DMS 273 treated with DMSO at 0.1 percent for 48 hours (cell line): ENCODE measurements at places on chromosomes 13 and 19.

GRCh38 chr19:14168993-14169392 lies 32.6 kb upstream of the ASF1B start:
- no peak for DNase-seq

DNA sequence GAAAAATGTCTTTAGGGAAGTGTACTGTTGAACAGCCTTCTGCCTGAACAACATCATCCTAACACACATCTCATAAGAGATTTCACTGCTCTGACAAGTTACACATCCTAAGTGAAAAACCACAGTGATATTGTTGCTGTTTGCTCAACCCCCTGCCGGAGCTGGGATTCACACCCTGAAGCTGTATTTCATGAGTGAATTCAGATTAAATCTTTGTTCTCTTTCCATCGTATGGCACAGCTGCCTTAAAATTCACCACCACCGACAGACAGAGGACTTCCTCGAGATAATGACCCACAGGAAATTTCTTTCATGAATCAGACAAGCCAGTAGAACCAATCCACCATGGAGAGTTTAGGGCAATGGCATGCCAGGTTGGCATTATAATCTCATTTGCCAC lies 280.8 kb downstream of the DCT start:
- no peak for DNase-seq

GRCh38 chr13:97257800-97258799 lies 36.0 kb downstream of the MBNL2 start:
- no peak for DNase-seq

DNA sequence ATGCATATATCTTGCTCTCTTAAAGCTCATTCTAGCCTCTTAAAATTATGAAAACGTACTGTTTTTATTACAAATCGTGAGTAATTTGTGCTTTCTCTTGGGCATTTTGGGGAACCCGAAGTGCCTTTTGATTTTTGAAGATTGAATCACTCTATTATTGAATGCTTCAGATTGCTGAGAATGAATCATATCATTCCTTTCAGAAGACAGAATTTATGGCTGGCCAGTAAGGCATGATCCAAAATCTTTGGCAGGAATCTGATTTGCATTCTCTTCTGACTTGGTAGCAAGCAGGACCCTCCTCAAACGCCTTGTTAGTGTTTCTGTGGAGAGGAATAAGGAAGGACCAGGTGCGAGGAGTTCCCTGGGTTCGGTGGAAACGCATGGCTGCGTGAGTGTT lies 49.5 kb downstream of the STARD13 start:
- DNase-seq: no peak

GRCh38 chr13:31172535-31172934 lies 10.8 kb upstream of the HSPH1 start:
- DNase-seq: no peak

GRCh38 chr13:105848494-105848893 lies 687.0 kb downstream of the EFNB2 start:
- no peak for DNase-seq

DNA sequence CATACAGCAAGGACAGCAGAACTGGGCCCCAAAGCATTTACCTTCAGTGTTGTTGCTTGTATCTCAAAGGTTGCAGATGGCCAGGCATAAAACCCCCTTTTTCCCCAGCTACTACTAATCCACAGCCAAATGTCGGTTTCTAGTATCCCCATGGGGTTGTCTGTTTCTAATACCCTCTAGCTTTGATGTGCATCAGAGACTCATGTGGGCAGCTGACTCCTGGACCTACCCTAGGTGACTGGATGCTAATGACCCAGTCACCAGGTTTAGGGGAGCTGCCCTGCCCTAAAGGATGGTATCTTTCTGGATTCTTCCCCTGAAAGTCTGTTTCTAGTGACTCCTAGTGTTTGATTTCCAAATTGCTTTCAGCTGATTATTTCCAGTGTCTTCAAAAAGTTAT lies 23.9 kb downstream of the TJP3 start:
- DNase-seq: no peak

GRCh38 chr19:17863520-17864182 lies 3.9 kb downstream of the RPL18A start:
- no peak for DNase-seq

GRCh38 chr19:56740501-56740900 lies 68.9 kb upstream of the ZNF835 start:
- DNase-seq: no peak

- DNase-seq: no peak
Observed at GRCh38 chr19:13807421-13808021, 12.3 kb downstream of the ZSWIM4 start.

DNA sequence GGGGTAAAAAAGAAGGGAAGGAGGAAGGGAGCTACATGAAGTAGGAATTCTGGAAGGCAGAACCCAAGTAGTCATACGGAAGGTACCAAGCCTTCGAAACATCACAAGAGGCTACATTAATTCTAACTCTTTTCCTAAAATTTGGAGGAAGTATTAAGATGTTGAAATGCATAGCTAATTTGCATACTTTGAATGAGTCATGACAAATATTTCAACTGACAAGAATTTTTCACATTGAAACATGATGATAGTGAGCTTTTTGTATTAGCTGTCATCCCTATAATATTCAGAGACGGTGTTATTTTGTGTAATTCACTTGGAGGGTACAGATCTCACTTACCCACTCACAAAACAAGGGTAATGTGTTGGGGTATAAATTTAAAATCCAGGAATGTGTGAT lies 9.1 kb upstream of the ACOD1 start:
- no peak for DNase-seq

DNA sequence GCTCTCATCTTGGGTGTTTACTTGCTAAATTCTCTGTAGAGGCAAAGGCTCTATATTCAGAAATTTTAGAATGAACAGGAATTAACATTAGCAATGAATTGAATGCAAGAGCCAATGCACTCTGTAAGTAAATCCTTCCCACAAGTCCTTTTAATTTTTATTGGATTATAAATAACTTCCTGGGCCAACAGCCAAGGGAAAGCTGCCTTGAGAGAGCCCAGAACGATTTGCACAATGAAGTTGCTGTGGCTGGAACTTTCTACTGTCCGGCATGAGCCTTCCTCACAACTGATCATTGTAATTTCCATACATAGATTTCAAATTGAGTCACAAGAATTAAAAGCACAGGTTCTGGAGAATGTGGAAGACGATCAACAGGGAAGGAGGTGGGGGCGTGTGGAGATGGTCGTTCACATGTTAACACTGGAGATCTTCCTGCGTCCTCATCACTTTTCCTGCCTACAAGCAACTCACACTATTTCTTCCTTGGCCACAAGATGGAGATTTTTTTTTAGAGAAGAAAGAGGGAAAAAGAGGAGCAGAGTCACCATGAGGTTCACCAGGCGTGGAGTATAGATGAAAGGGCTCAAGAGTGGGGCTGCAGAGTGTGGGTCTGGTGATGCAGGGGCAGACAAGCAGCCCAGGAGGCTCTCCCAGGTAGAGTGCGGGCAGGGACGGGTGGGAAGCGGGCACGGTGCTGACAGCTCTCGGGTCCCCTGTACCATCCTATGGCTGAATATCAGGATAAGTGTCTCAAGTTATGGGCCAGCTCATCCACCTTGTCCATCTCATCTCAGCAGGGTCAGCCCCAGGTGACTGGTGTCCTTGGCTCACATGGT lies 110.7 kb downstream of the SOX1 start:
- DNase-seq: no peak

DNA sequence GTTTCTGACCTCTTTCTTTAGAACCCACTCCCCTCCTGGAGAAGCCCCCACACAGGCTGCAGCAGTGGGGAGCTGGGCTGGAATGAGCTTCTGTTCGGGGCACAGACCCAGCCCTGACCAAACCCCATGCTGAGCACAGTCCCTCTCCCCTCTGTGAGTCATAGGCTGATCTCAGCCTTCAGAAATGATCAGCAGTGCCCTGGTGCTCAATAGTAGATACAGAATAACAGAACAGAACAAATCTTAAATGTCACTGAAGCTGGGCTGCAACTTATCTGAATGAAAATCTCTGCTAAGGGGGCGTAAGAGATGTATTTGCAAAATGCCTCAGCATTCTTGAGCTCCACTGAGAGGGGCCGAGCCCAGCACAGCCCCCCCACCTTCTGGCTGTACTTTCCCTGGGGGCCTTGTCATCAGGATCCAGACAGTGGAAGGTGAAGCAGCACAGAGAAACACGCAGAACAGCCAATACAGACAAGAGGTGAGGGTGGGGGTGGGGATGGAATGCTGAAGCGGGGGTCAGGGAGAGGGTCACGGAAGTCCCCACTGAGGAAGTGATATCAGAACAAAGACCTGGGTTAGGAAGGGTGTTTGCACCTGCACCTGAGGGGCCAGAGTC lies 9.9 kb downstream of the ZNF665 start:
- no peak for DNase-seq

GRCh38 chr13:101231751-101232428 lies 184.4 kb downstream of the NALCN start:
- DNase-seq: no peak

GRCh38 chr13:69921156-69921555 lies 186.5 kb upstream of the ATXN8OS start:
- DNase-seq: no peak

- DNase-seq: no peak
Observed at GRCh38 chr19:42290523-42291434, 11.2 kb upstream of the PRR19 start.

GRCh38 chr13:99407906-99408702 lies 93.2 kb upstream of the TM9SF2 start:
- no peak for DNase-seq

DNA sequence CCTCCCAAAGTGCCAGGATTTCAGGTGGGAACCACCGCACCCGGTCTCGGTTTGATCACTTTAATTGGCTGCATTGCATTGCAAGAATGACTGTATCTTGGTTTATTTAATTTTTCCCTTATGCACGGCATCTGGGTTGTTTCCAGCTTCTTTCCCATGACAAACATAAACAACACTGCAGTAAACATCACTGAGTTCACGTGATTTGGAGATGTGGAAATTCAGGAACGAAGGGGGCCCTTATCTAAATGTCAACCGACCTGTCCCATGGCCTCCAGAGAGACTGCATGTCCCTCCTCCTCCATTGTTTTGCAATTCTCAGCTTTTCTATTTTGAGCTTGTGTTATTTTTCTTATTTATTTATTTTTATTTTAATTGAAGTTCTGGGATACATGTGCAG lies 14.4 kb upstream of the SULT2B1 start:
- no peak for DNase-seq

DNA sequence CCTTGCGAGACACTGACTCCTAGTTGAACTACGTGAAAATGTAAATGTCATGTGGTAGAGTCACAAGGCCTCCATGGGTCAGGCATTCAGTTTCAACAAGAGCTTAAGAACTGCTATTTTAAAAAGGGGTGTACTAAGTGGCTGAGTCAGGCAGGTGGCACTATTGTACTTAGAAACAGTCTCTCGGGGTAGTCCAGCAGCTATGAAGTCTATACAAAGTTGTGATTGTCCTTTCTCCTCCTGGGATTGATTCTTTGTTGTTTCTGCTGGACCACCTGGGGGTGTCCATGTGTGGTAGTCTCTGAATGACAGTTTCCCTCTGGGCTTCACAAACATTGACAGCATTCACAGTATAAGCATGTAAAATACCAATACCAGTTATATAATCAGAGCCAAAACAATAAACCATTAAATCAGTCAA lies 33.0 kb downstream of the UGGT2 start:
- DNase-seq: peak; percentile 18

DNA sequence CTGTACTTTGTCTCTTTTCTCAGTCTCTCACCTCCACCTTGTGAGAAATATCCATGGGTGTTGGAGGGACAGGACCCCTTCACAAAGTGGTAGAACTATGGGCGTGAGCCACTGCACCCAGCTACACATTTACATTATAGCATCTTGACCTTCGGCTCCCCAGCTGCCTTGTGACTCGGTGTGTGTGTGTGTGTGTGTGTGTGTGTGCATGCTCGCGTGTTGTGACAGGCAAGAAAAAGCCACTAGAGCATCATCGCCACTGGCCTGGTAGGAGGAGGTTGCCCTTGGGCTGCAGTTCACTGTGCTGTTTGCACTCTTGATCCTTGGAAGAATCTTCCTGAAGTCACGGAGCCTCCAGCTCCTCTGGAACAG lies 13.7 kb upstream of the ZNF888 start:
- DNase-seq: no peak

DNA sequence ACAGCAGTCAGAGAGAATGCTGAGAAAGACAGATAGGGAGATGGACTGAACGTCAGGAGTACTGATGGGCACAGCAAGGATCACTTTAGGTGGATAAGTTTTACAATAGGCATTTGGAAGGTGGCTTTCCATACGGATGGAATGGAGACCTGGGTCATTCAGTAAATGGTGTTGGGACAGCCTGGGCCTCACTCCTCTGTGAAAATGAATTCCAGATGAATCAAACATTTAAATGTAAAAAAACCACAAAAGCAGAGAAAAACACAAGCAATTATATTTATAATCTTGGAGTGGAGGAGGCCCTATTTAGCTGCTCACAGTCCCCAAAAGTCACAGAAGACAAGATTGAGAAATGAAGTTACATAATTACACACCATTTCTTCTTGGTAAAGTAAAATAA lies 4.7 kb downstream of the IL17D start:
- DNase-seq: no peak

DNA sequence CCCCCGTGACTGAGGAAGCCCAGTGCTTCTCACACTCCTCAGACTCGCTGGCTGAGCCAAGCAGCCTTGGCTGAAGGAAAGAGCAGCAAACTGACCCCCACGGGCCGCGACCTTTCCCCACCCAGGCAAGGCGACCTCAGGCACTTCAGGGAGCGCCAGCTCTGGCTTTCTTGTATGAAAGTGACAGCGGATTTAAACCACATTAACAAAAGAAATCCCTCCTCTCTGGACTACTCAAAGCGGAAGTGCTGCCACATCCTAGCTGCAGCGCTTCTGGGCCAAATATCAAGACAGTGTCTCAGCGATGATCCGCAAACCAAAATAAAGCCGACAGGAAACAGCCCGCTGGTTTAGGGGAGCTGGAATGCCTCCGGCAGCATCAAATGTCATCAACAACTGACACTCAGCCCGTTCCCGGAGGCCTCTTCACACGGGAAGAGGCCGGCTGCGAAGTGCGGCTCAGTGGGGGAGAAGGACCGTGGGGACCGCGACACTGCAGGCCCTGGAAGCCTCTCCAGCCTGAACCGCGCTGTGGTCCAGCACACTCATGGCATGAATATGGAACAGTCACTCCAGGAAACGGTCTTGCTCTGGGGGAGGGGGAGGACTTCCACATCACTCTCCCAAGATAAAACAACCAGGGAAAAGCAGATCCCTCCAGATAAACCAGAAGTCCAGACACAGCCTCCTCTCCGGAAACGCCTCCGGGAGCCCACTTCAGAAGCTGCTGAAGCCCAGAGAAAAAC lies 1.4 kb downstream of the RASA3 start:
- DNase-seq: no peak

DNA sequence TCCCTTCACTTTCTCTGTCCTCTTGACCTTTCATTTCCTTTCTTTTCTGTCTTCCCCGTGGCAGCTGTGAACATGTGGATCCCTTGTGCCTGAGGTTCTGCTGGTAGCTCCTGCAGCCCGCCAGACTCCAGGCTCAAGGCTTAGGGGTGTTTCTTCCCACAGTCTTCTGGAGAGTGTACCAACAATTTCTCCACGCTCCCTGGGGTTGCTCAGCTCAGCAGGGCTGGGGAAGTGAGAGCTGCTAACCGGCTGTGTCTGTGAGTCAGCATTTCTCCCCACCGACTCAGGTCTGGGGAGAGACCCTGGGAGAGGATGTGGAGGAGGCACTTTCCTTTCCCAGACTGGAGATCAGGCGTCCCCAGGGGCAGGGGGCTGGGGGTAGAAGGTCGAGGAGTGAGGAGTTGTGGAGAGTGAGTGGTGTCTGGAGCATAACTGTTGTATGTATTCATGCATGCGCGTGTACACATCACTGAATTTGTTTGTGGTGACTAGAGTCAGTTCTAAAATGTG lies 193.6 kb downstream of the KCNRG start:
- DNase-seq: no peak
